ENCODE measurements at places on chromosomes 12 and 14. TPM values are rescaled to one million over a fixed set of nuclear protein-coding genes. Genes with fewer than 3 reads are reported as not detected.

Gene SLC10A1
- not detected for total RNA-seq

Gene PROX2
- total RNA-seq, result not detected

Gene KLRG1
- total RNA-seq, result 5.8 TPM

Gene RNFT2
- total RNA-seq, result 1.0 TPM

Gene IFT43
- 30.4 TPM for total RNA-seq

DNA sequence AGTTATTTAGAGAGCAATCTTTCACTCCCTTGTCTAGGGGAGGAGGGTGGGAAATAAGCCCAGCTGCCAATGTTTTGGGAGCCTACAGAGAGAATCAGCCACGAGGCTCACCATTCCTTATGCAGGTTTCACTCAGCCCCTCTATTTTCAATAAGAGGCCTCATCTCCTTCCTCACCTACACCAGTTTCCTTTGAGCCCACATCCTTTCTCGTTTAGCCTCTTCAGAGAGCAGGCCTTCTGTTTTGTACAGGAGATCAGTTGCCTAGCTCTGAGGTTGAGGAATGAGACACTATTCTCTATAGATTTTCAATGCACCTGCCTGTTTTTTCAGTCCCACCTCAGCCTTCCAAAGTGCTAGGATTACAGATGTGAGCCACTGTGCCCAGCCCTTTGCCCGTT is 17.9 kb downstream of the SNAPC1 start:
- no peak for DNase-seq

GRCh38 chr12:101581190-101581589 is 13.6 kb upstream of the MYBPC1 start:
- DNase-seq, result no peak

- no peak for DNase-seq
These were observed 47.2 kb downstream of the SPPL3 start for GRCh38 chr12:120856980-120857379.

- no peak for DNase-seq
These were observed 119.6 kb upstream of the EEA1 start for GRCh38 chr12:93048656-93049055.

DNA sequence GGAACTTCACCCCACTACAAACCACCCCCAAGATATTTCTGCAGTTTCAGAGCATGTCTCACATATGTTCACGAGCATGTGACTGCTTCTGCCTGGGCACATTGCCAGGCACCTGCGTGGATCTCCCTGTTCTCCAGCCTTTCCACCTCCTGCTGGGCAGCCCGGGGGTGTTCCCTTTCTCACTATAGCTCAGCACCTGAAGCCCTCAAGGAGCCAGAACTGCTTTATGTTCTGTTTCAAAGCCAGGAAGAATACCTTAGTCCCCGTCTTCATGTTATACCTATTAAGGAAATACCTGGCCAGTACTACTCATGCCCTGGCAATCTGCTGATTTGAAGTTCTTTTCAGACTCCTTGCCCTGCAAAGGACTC is 4.2 kb upstream of the FGF6 start:
- DNase-seq, result no peak

GRCh38 chr14:49960453-49960852 is 67.6 kb downstream of the ARF6 start:
- DNase-seq, result no peak

GRCh38 chr12:52199294-52199919 is 7.6 kb upstream of the KRT80 start:
- no peak for DNase-seq

- DNase-seq, result no peak
These were observed 12.1 kb downstream of the ASIC1 start for GRCh38 chr12:50069539-50069938.

- DNase-seq, result no peak
These were observed 26.1 kb upstream of the FOXN3 start for GRCh38 chr14:89443042-89443629.

DNA sequence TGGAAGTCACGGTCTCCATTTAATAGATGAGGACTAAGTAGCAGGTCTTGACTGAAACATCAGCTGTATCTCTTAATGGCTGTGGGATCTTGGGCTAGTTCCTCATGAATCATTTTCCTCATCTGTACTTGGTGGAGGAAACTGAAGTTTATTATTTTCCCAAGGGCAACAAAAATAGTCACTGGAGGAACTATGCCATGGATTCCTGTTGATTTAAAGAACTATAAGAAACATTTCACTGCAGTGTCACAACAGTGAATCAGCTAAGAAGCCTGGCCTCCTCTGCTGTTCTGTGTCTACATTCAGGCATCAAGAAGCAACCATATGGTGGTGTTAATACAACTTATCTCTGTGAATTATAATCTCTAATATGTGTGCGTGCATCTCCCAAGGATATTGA is 200.5 kb downstream of the STXBP6 start:
- DNase-seq, result no peak

GRCh38 chr12:65662590-65662989 is 161.7 kb upstream of the HMGA2 start:
- no peak for DNase-seq

Data from Right ventricle myocardium inferior (tissue), 1 donor.